ENCODE measurements at places on chromosomes 5 and 9.

DNA sequence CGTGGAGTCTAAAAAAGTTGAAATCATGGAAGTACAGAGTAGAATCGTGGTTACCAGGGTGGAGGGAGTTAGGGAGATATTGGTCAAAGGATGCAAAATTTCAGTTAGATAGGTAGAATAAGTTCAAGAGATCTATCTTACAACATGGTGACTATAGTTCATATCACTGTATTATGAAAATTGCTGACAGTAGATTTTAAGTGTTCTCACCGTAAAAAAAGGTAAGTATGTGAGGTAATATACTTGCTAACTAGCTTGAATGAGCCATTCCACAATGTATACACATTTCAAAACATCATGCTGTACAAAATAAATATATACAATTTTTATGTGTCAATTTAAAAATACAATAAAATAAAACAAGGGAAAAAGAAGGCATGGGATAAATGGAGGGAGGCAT lies 392.1 kb downstream of the CAAP1 start:
- no peak for DNase-seq

- no peak for DNase-seq
Observed at GRCh38 chr5:121719255-121719654, 132.4 kb upstream of the FTMT start.

GRCh38 chr5:147759441-147759840 lies 23.1 kb downstream of the JAKMIP2 start:
- DNase-seq = no peak

DNA sequence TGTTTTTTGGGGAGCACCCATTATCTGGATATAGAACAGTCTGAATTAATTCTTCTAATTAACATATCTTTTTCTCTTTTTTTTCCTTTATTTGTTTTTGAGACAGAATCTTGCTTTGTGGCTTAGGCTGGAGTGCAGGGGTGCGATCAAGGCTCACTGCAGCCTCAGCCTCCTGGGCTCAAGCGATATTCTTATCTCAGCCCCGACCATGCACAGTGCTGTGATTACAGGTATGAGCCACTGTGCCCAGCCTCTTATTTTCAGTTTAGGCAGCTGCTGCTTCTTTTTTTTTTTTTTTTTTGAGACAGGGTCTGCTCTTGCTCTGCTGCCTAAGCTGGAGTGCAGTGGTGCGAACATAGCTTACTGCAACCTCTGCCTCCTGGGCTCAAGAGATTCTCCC lies 20.2 kb downstream of the UBE2R2 start:
- DNase-seq = no peak

DNA sequence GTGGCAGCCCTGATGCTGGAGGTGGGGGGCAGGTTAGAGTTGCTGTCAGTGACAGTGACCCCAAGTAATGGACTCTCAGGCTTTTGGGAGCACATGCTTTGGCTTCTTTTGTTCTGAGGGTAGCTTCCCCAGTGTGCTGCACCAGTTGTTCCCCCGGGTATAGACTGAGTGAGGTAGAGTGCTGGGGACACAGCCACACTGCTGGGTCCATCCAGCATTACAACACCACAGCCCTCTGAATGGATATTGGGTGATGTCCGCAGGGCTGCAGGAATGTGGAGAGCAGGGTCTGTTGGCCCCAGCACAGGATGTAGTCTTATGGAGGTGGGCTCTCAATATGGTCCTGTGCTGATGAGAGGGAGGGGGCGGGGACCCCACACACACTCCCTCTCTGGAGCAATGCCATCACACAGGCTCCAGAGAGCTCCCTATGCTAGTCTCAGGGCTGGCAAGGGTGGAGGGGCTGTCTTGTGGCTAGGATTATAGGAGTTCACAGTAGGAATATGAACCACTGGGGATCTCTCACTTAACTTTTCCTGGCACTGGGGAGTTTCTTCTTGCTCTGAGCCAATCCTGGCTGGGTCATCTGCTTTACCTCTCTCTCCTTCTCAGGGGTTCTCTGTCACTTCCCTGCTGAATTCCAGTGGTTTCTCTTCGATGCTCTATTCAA lies 20.7 kb downstream of the OSMR start:
- DNase-seq = no peak

- DNase-seq = no peak
Observed at GRCh38 chr5:39624268-39624886, 199.6 kb upstream of the DAB2 start.
